ENCODE measurements at places on chromosomes 5 and 9.
A peak's percentile ranks its signal among the peaks of the same experiment; 100 is the strongest.

DNA sequence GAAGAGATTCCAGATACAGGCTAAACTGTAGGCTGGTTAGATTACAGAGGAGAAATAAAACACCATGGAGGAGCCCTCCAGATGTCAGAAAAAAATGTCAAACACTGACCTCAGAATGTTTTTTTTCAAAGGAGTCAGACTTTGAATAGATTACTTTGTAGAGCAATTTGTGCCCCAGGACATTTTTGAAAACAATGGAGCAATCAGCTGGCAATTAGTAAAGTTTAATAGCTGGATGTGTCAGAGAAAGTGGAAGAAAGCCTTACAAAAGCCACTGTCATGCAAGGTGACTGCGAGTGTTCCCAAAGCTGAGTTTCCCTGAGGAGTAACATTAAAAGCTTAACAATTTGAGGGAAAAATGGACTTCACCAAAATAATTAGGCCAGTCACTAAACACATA is 417.8 kb upstream of the CTNND2 start:
- no peaks in the 10 kb centered on the region for H3K27me3 ChIP-seq
- H3K4me3 ChIP-seq: no peak overlapping the region
- H3K36me3 ChIP-seq: no peaks in the 10 kb centered on the region
- DNase-seq: no peak
- no peak overlapping the region for H3K27ac ChIP-seq

GRCh38 chr5:176373100-176373818 is 8.0 kb downstream of the ARL10 start:
- H3K27me3 ChIP-seq: no peaks in the 10 kb centered on the region
- H3K27ac ChIP-seq: peak overlapping the region; percentile 21
- no peak overlapping the region for H3K4me3 ChIP-seq
- peaks cover 30% of the 10 kb centered on the region for H3K36me3 ChIP-seq

GRCh38 chr9:136516191-136516654 is 29.6 kb downstream of the NOTCH1 start:
- peaks cover 42% of the 10 kb centered on the region for H3K36me3 ChIP-seq
- H3K4me3 ChIP-seq: no peak overlapping the region
- peaks cover 3% of the 10 kb centered on the region for H3K4me1 ChIP-seq
- no peaks in the 10 kb centered on the region for H3K27me3 ChIP-seq
- H3K27ac ChIP-seq: no peak overlapping the region

- no peak overlapping the region for H3K4me3 ChIP-seq
- peaks cover 4% of the 10 kb centered on the region for H3K4me1 ChIP-seq
- DNase-seq: no peak
- no peak overlapping the region for H3K27ac ChIP-seq
- no peaks in the 10 kb centered on the region for H3K36me3 ChIP-seq
- no peaks in the 10 kb centered on the region for H3K27me3 ChIP-seq
Measured at GRCh38 chr5:83731638-83732037, 11.0 kb upstream of the HAPLN1 start.

- no peaks in the 10 kb centered on the region for H3K4me1 ChIP-seq
- H3K27ac ChIP-seq: no peak overlapping the region
- DNase-seq: no peak
- no peak overlapping the region for H3K4me3 ChIP-seq
- peaks cover 3% of the 10 kb centered on the region for H3K27me3 ChIP-seq
Measured at GRCh38 chr5:174829511-174829864, 105.1 kb downstream of the MSX2 start.

- H3K4me3 ChIP-seq: no peak overlapping the region
- peaks cover 56% of the 10 kb centered on the region for H3K27me3 ChIP-seq
- H3K27ac ChIP-seq: no peak overlapping the region
- H3K36me3 ChIP-seq: no peaks in the 10 kb centered on the region
- no peak for DNase-seq
- peaks cover 25% of the 10 kb centered on the region for H3K4me1 ChIP-seq
Measured at GRCh38 chr5:73230264-73231245, 57.6 kb downstream of the TMEM174 start.

- no peak overlapping the region for H3K4me3 ChIP-seq
- H3K27me3 ChIP-seq: no peaks in the 10 kb centered on the region
- DNase-seq: no peak
- H3K4me1 ChIP-seq: peaks cover 3% of the 10 kb centered on the region
- H3K27ac ChIP-seq: no peak overlapping the region
Measured at GRCh38 chr5:56279291-56279690, 46.2 kb upstream of the ANKRD55 start.

DNA sequence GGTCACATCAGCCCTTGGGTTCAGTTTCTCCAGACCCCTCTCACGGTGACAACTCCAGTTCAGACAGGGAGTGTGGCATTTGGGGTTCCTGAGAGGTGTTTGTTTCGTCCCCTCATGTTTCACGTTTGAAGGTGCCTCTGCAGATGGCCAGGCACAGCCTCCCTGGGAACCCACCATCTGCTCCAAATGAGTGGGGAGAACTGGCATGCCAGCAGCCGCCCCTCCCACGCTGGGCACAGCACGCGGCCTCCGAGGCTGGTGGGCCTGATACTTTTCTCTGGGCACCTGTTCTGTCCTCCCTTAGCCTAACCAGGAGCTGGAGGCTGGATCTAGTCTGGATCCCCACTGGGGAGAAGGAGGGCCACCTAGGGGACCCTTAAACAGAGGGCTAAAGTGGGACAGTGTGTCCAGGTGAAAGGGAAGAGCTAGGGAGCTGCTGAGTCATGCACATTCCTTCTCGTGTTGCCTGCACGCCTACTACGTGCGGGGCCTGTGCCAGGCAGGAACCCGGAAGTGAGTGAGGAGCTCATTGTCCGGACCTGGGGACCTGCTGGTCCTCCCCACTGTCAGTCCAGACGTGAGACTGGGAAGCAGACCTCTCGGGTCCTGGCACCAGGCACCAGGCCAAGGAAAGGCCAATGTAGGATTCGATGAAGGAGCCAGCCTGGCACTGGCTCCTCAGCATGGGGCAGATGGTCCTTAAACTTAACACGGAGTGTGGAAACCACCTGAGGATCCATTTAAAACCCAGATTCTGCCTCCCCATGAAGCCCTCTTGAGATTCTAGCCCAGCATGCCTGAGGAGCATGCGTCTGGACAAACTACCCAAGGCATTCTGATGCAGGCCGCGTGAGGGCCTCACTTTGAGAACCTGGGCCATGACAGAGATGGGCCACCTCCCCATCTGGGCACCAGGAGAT is 11.7 kb downstream of the DNM1 start:
- peaks cover 9% of the 10 kb centered on the region for H3K27me3 ChIP-seq
- H3K4me3 ChIP-seq: no peak overlapping the region
- no peak for DNase-seq
- peaks cover 11% of the 10 kb centered on the region for H3K4me1 ChIP-seq

DNA sequence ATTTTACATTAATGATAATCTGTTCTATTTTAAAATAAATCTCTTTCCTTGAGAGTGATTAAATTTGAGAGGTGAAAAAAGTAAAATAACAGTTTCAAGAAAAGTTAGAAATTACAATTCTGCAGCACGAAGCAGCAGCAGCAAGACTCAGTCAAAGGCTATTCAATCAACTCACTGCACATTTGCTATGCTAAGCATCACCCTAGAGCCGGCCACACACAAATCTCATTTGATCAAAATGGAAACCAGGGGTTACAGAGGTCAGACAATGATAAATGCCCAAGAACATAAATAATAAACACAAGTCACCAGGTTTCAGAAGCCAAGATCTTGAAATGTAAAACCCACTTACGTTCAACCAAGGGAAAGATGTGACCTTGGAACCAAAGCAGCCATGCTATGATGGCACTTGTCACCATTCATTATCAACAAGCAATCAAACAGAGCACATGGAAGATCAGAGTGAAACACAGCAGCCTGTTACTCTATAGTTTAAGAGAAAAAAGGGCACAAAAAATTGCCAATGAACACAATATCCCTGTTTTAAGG is 136.0 kb downstream of the EPB41L4A start:
- no peak for DNase-seq
- H3K27ac ChIP-seq: no peak overlapping the region
- no peak overlapping the region for H3K4me3 ChIP-seq
- no peaks in the 10 kb centered on the region for H3K27me3 ChIP-seq

DNA sequence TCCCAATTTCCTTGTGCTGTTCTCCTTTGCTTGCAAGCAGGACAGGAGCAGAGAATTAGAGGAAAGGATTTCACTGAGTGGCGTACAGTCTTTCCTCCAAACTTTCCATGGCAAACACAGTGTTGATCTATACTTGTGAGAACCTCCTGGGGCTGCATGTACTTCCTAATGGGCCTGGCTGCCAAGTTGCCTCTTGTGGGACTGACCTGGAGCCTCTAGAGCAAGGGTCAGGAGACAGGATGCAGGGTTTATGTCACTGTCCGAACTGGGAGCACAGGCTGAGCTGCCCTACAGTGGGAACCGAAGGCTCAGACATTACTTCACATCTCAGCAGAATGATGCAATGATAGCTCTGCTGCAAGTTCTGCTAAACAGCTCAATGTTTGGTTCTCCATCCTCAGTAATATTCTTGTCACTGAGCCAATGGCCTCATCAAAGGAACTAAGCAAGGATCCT is 102.3 kb downstream of the ENC1 start:
- H3K4me3 ChIP-seq: no peak overlapping the region
- DNase-seq: no peak
- H3K36me3 ChIP-seq: no peaks in the 10 kb centered on the region
- no peak overlapping the region for H3K27ac ChIP-seq
- H3K4me1 ChIP-seq: no peaks in the 10 kb centered on the region
- H3K27me3 ChIP-seq: peaks cover 7% of the 10 kb centered on the region

- no peak overlapping the region for H3K27ac ChIP-seq
- no peaks in the 10 kb centered on the region for H3K36me3 ChIP-seq
- DNase-seq: no peak
- peaks cover 4% of the 10 kb centered on the region for H3K27me3 ChIP-seq
- no peaks in the 10 kb centered on the region for H3K4me1 ChIP-seq
- no peak overlapping the region for H3K4me3 ChIP-seq
Measured at GRCh38 chr5:151520294-151520693, 70.8 kb downstream of the FAT2 start.

- DNase-seq: no peak
- H3K27ac ChIP-seq: no peak overlapping the region
- H3K4me3 ChIP-seq: no peak overlapping the region
- H3K36me3 ChIP-seq: no peaks in the 10 kb centered on the region
- no peaks in the 10 kb centered on the region for H3K27me3 ChIP-seq
- H3K4me1 ChIP-seq: peaks cover 13% of the 10 kb centered on the region
Measured at GRCh38 chr5:132110930-132111329, 37.3 kb downstream of the CSF2 start.

DNA sequence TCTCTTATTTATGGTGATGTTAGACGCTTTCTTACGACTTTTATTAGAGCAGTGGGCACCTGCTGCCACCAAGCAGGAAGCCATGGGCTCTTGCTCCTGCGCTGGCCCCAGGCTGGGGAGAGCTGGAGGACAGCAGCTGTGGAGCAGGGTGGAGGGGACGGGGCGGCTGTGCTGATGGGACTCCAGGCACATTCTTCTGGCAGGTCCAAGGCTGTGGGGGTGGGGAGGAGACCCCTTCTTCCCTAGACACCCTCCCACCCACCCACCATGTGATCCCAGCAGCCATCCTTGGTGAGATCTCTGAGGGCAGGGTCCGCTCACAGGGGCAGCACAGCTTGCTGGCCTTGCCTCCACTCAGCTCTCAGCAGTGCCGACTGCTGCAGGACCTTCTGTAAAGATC is 192.6 kb upstream of the IRX4 start:
- no peak overlapping the region for H3K4me3 ChIP-seq
- peaks cover 6% of the 10 kb centered on the region for H3K27me3 ChIP-seq

DNA sequence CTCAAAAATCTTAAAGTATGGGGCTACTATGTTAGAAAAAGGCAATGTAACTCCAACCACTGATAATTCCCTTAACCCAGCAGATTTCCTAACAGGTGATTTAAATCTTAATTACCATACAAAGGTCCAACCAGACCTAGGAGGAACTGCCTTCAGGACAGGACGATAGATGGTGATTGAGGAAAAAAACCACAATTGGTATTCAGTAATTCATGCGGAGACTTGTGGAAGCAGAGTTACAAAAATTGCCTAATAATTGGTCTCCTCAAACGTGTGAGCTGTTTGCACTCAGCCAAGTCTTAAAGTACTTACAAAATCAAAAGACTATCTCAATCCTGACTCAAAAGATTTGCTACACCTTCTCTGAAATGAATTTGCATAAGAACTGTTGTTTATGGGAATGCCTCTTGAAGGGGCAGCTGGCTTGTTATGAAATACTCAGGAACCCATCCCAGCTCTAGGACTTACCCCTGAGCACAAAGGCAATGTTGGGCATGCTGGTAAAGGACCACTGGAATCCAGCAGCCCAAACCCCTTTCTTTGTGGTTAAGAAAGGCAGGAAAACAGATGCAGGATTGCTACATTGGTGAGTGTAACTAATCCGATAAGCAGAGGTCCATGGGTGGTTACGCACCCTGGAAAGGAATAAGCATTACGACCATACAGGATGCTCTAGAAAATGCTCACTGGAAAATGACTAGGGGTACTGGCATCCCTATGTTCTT is 26.7 kb upstream of the EPB41L4A start:
- H3K4me3 ChIP-seq: no peak overlapping the region
- no peaks in the 10 kb centered on the region for H3K27me3 ChIP-seq
- no peaks in the 10 kb centered on the region for H3K36me3 ChIP-seq

GRCh38 chr5:11801061-11801460 is 103.2 kb downstream of the CTNND2 start:
- H3K36me3 ChIP-seq: no peaks in the 10 kb centered on the region
- H3K4me1 ChIP-seq: no peaks in the 10 kb centered on the region
- no peaks in the 10 kb centered on the region for H3K27me3 ChIP-seq
- no peak overlapping the region for H3K27ac ChIP-seq

- H3K4me1 ChIP-seq: no peaks in the 10 kb centered on the region
- no peak overlapping the region for H3K27ac ChIP-seq
- H3K36me3 ChIP-seq: no peaks in the 10 kb centered on the region
- no peak for DNase-seq
- H3K27me3 ChIP-seq: no peaks in the 10 kb centered on the region
- H3K4me3 ChIP-seq: no peak overlapping the region
Measured at GRCh38 chr5:125106881-125107280, 360.4 kb upstream of the ZNF608 start.

- H3K4me3 ChIP-seq: no peak overlapping the region
- no peak overlapping the region for H3K27ac ChIP-seq
- H3K27me3 ChIP-seq: no peaks in the 10 kb centered on the region
- no peaks in the 10 kb centered on the region for H3K4me1 ChIP-seq
Measured at GRCh38 chr5:143624465-143624864, 187.5 kb upstream of the HMHB1 start.

DNA sequence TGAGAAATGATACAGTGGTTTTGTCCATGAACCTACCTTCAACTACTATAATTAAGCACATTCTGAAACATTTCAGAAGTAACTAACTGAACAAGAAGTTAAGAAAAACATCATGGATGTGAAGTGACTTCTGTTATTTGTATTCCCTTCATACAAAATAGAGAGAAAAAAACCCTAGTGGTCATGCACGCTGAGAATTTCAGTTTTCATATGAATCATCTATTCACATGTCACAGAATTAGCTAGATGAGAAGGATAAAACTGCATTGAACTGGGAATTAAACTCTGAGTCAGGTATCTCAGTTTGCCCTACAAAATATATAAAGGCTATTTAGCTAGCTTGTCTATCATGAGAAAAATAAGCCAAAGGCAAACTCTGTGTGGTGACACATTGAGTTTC is 451.8 kb upstream of the FTMT start:
- H3K4me3 ChIP-seq: no peak overlapping the region
- H3K27me3 ChIP-seq: no peaks in the 10 kb centered on the region
- no peaks in the 10 kb centered on the region for H3K4me1 ChIP-seq
- DNase-seq: no peak
- no peaks in the 10 kb centered on the region for H3K36me3 ChIP-seq
- no peak overlapping the region for H3K27ac ChIP-seq

GRCh38 chr9:69081261-69081660 is 45.7 kb downstream of the FXN start:
- H3K4me3 ChIP-seq: no peak overlapping the region
- H3K4me1 ChIP-seq: no peaks in the 10 kb centered on the region
- no peak for DNase-seq
- no peaks in the 10 kb centered on the region for H3K27me3 ChIP-seq

GRCh38 chr5:10338686-10339057 is 14.8 kb upstream of the MARCHF6 start:
- peaks cover 12% of the 10 kb centered on the region for H3K27me3 ChIP-seq
- no peaks in the 10 kb centered on the region for H3K36me3 ChIP-seq
- peaks cover 1% of the 10 kb centered on the region for H3K4me1 ChIP-seq
- no peak for DNase-seq
- no peak overlapping the region for H3K4me3 ChIP-seq
